ENCODE measurements at places on chromosomes 4 and X.

GRCh38 chr4:7539659-7540058 is 104.9 kb upstream of the PSAPL1 start:
- DNase-seq = peak; percentile 64

GRCh38 chr4:70640192-70640591 is 11.6 kb downstream of the ENAM start:
- peak; percentile 45 for DNase-seq

DNA sequence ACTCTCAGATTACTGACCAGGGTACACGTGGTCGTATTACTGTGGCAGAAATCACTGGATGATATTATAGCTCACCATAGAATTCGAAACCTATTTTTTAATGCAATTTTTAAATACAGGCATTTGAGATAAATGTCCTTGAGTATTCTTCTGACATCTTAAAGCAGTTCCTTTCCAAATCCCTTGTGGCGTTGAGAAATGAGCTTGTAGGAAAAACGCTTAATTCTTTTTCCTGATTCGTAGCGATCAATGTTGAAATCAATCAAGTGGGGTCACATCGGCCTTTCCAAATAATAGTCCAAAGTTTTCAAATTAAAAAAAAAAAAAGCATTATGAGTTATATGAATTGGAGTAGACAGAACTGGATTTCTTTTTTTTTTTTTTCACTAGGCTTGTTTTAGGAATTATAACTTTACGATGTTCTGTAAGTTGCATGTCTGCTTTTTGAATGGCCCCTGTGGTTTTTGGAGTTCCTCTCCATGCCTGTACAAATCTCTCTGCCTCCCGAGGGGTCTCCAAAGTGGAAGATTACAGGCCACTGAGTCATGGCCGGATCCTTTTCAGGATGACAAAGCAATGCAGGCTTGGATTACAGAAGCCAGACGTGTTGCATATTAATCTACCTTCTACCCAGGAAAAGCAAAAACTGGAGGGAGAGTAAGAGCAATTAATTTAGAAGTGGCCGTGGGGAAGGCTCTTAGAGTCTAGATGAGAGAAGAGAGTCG is 226.1 kb downstream of the SHOX start:
- no peak for DNase-seq

GRCh38 chrX:23662853-23663252 is 4.4 kb upstream of the PRDX4 start:
- DNase-seq = peak; percentile 67

- DNase-seq = no peak
These were observed 37.9 kb downstream of the RAB40AL start for GRCh38 chrX:102975016-102975415.

- no peak for DNase-seq
These were observed 251.5 kb downstream of the GPM6A start for GRCh38 chr4:175560604-175561003.

- no peak for DNase-seq
These were observed 82.1 kb downstream of the GUCY2F start for GRCh38 chrX:109399831-109400230.

- no peak for DNase-seq
These were observed 146.8 kb downstream of the DCTD start for GRCh38 chr4:182770259-182770995.

GRCh38 chr4:2378898-2379297 is 39.5 kb downstream of the ZFYVE28 start:
- no peak for DNase-seq

DNA sequence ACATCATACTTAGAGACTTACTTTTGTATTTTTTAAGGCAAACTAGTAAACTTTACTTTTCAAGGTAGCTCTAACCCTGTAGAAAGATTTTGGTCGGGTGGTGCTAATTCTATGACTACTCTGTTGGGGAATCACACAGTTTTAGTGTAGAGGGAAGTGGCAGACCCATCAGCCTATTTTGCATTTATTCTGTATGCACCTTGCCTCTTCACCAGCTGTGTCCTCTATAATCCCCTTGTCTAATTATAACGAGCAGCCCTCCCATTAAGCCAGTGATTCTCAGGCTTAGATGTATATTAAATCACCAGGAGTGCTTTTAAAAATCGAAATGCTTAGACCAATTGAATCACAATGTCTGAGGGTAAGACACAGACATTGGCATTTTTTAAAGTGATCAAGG is 78.1 kb downstream of the GALNT7 start:
- no peak for DNase-seq

GRCh38 chr4:95508421-95508820 is 40.4 kb downstream of the UNC5C start:
- DNase-seq = peak; percentile 8

DNA sequence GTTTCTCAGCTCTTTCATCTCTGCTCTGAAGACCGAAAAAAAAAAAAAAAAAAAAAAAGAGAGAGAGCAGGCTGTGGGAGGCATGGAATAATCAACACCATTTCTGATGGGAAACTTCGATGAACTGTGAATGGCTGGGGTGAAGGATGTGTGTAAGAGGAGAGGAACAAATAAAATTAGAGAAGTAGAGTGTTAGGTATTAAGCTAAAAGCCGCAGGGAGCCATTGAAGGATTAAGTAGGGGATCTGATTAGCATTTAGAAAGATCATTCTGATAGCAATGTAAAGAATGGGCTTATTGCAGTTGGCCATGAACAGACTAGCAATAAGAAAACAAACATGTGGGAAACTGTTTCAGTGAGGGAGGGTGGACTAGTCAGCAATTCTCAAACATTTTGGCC is 33.6 kb upstream of the JADE1 start:
- DNase-seq = no peak

- no peak for DNase-seq
These were observed 128.6 kb upstream of the SLC34A2 start for GRCh38 chr4:25527034-25527433.

- peak; percentile 20 for DNase-seq
These were observed 255.1 kb upstream of the GPC4 start for GRCh38 chrX:133670383-133670782.

- no peak for DNase-seq
These were observed 176.9 kb upstream of the DCAF8L1 start for GRCh38 chrX:28158019-28158777.

GRCh38 chr4:54169176-54169575 is 59.9 kb upstream of the PDGFRA start:
- no peak for DNase-seq

DNA sequence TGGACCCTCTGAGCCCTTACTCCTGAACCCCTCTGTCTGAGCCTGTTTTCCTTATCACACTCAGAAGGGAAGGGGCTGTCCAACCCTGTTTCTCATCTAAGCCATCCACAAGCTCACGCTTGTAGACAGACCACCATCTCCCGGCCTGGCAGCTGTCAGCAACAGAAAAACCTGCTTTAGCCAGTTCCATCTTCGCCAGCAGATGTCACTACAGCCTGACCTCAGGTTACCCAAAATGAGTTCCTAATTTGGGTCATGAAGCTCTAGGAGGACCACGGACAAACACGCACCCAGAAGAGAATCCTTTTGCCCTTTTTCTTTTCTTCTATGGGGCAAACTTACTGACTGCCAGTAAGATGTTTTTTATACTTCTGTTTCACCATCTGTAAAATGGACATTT is 445.4 kb downstream of the BCOR start:
- peak; percentile 49 for DNase-seq

Measured in activated CD4-positive, alpha-beta T cell treated with anti-CD3 and anti-CD28 coated beads, Interleukin-10, Interleukin-2, amounts not matched to agents 100 ng/mL and 50 ng/mL, durations not matched to agents 16 hours and 8 hours (primary cell).